Left lung (tissue), 14 donors: ENCODE measurements at places on chromosomes 16 and 17.

DNA sequence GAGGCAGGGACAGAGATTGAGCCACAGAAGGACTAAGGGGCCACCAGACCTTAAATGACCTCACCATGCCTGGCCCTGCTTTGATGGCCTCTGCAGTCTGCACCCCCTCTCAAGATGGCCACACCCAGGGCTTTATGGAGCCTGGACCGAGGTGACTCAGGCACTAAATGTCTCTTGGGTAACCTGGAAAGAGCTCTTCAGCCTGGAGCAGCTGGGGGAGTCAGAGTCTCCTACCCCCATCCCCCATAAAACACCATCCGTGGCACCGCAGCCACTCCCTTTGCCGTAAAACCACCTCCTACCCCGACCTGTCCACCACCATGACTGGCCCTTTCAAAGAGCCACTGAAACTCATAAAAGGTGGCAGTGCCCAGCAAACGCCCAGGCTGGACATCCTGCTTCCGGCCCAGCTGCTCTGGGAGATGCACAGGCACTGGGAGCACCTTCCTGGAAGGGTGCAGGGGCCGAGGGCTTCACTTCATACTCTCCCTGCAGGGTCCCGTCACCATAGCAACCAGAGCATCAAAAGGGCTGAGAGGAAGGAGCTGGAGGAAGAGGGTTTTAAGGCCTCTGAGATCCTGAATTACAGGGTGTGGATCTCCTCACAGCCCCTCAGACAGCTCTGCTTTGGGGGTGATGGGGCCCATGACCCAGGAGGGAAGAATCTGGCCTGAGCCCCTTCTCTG is 22.3 kb downstream of the FOXN1 start:
- DNase-seq: no peak

- peak; percentile 73 for DNase-seq
Measured at GRCh38 chr17:17536702-17537101, 40.5 kb upstream of the RASD1 start.

DNA sequence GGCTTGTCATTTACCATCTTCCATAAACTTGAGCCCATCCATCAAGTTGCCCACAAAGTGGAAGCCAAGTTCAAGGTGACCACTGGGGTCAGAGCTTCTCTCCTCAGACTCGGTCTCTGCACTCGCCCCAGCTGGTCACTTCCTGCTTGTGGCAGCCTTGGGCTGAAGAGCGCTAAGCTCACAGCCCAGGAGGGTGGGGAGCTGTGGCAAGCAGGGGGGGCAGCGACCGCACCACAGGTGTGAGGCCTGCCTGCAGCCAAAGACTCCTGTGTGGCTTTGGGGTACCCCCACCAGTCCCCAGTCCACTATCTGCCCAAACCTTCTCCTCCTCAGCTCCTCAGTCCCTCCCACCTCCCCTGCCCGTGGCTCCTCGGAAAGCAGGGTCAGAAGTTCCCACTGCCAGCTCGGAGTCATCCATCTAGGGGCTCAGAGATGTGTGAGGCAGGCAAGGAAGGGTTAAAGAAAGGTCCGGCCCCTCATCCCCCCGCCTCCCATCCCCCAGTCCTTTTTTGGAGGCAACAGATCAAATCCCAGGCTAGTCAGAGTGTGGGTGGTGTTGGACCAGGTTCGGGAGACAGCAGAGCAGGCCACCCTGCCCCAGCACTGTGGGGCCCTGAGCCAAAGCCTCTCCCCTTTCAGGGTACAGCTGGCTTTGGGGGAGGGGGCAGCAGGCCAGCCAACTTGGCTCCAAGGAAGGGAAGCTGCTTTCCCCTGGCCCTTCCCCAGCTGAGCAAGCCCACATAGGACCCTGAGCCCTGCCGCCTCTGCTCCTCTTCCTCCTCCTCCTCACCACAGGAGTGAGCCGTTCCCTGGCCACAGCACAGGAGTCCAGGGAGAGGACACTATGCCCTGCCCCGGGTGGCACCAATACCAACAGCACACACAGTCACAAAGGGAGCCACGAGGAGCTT is 3.2 kb downstream of the CSF3 start:
- DNase-seq: no peak

DNA sequence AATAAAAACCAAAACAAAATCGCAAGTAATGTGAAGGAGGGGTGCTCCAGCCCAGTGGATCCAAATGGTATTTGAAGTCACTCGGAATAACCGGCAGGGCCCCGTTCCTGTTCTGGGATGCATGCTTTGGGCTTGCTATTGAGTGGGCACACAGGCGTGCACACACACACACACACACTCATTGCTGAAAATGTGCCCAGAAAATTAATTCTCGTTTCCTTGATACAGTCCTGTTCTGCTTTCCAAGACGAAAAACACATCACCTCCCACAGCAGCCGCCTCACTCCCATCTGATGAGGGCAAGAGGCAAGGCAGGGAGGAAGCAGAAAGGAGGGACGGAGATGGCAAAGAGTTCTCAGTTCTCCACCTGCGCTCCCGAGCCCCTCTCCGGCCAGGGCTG is 62.2 kb upstream of the SDK2 start:
- no peak for DNase-seq

- no peak for DNase-seq
Measured at GRCh38 chr16:60329108-60329507, 1595.0 kb upstream of the GOT2 start.

DNA sequence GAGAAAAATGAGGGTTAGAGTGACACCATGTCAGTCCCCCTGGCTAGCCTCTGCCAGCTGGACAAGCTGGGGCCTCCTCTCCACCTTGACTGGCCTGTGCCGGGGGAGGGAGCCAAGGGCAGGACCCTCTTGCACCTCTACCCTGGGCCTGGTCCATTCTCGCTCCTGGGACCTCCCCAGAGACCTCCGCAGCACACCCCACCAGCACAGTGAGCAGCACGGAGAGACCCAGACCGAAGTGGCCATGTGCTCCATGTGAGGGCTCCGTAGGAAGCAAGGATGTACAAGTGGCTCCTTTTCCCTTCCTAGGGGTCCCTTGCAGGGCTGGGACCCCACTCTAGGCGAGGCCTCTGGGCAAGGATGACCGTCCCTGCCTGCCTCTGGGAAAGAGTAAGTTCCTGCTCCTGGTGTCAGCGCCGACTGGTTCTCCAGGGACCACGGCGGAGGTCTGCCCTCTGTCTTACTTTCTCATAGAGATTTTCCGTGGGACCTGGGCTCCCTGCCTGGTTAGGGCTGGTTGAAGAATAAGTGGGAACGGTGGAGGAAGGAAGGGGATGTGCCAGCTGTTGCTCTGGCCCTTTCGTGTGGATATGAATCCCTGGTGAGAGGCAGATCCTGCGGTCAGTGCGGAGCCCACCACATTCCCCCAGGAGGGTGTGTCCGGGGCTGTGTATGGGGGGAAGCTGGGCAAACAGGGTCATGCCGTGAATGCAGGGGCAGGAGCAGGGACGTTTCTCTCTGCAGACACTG is 124.2 kb downstream of the METRNL start:
- no peak for DNase-seq
